Stimulated activated CD8-positive, alpha-beta memory T cell treated with anti-CD3 and anti-CD28 coated beads, Interleukin-4, amount 100 ng/mL, for 1 hour (primary cell): ENCODE measurements at places on chromosomes 7 and 10.

- no peak for DNase-seq
Observed at GRCh38 chr7:71613313-71613712, 481.4 kb downstream of the GALNT17 start.

DNA sequence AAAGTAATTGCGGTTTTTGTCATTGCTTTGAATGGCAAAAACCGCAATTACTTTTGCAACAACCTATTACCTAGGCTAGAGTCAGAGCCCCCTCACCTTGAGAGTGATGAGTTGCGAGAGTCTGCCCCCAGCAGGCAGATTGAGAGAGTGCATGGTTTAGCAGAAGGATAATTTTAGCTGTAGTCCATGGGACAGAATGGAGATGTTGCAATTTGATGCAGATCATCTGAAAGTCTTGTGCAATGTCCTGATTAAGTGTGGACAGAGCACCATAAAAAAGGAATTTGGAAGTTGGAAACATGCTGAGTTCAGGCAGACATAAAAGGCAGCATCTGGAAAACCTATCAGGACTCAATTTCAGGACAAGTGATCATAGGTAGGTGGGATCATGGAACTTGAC lies 48.7 kb downstream of the GPR141 start:
- no peak for DNase-seq

DNA sequence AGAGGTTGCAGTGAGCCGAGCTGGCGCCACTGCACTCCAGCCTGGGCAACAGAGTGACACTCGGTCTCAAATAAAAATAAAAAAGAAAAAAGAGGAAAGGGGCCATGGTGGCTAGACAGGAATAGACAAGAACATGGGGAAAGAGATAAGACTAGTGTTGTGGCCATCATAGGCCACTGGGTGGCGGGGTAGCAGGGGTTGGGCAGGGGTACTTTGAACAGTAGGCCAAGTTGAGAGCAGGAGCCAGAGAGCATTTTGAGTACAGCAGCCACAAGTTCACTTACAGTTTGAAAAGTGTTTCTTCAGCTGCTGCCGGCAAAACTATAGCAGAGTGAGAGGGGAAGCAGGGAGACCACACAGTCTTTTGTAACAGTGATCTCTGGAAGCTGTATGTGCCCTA lies 656.0 kb downstream of the CNTNAP2 start:
- no peak for DNase-seq

GRCh38 chr10:79176949-79177602 lies 108.3 kb downstream of the ZMIZ1 start:
- DNase-seq, result no peak

DNA sequence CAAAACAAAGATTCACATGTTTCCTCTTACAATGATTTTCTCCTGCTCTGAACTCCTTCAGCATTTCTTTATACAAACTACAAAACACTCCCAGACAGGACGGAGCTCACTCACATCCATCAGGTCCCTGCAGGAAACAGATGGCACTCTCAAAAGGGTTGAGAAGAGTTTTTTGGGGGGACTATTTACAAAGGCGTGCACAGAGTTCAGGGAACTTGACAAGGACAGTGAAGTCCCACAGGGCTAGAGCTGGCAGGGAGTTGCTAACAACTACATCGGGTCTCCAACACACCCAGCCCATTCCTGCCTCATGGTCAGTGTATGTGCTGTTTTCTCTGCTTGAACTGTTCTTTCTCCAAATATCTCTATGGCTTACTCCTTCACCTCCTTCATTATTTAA lies 24.7 kb upstream of the YAE1 start:
- DNase-seq, result no peak

DNA sequence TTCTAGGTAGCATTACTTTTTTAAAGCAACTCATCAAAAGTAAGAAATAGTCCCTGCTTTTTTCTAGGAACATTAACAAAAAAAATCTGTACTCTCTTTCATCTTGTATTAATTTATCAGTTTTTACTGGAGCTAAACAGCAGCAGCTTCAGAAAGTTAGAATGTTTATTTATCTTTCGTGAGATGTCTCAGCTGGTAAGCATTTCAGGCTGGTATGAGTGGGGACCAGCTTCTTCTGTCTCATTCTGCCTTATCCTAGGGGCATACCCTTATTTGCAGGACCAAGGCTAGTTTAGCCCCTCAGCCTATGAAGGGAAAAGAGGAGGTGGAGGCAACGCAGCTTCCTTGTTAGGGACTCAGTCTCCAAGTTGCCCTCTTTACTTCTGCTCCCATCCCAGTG lies 35.1 kb downstream of the LANCL2 start:
- DNase-seq, result no peak

DNA sequence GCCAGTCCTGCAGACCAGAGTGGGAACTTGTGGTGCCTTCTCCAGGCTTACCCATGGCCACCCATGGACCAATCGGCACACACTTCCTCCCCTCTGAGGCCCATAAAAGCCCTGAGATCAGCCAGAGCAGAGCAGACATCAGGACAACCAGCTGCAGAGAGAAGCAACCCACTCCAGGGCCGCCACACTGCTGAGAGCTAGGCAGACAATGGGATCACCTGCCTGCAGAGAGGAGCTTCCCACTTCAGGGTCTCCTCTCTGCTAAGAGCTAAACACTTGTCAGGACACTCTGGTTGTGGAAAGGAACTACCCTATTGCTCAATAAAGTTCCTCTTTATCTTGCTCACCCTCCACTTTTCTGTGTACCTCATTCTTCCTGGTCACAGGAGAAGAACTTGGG lies 34.0 kb downstream of the C7orf25 start:
- no peak for DNase-seq
